NCI-H146 (cell line): ENCODE measurements at places on chromosomes 2 and 18.

- DNase-seq = no peak
Observed at GRCh38 chr2:56416500-56417176, 232.8 kb downstream of the CCDC85A start.

- no peak for DNase-seq
Observed at GRCh38 chr2:234733093-234733489, 218.7 kb upstream of the SH3BP4 start.

GRCh38 chr2:73175663-73176204, 26.6 kb upstream of the NOTO start:
- peak; percentile 78 for DNase-seq

DNA sequence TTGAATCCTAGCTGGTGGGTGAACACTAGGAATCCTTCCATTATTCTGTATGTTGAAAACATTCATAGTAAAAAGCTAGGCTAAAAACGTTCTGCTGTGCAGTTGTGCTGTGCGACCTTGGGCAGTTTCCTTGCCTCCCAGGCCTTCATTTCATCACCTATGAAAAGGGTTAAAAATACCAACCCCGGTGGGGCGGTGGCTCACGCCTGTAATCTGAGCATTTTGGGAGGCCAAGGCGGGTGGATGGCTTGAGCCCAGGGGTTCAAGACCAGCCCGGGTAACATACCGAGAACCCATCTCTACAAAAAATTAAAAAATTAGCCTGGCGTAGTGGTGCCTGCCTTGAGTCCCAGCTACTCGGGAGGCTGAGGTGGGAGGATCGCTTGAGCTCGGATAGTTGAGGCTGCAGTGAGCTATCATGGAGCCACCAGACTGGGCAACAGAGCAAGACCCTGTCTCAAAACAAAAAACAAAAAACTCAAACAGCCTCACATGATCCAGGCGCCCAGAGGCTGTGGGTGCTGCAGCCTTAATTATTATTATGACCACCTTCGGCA, 2.9 kb upstream of the RRM2 start:
- no peak for DNase-seq

DNA sequence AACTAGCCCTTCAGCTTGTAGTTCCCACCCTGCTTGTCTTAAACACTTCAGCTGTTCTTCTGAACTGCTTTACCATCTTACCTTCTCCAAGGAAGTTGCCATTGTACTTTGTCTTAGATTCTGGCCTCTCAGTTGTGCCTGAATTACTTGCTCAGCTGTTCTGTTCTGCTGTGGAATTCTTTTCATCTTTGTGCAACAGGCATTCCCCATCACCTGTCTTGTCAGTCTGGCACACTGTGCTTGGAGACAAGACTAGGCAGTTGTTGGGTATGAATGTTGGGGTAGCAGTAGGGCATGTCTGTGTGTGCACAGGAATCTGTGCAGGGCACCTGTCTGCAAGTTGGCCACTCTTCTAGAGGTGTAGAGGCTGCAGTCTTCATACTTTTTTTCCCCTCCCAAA, 38.7 kb downstream of the PHLPP1 start:
- no peak for DNase-seq

GRCh38 chr18:3283908-3284307, 22.0 kb downstream of the MYL12B start:
- DNase-seq = no peak

- no peak for DNase-seq
Observed at GRCh38 chr2:215635071-215635787, 199.4 kb upstream of the FN1 start.

DNA sequence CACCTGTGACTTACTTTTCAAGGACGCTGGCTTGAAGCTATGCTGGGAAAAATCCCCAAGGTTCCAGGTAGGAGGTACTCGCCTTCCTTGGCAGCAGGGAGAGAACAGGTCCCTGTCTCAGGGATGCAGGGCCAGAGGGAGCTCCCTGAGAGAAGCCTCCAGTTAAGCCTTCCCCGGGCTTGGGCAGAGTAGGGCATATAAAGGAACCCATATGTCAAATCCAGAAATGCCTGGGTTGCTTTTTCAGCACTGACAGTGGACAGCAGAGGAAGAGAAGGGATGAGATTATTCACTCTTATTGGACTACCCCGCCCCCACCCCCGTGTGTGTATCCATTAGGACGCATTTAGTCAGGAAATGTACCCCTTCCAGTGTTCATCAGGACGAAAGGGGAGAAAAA, 89.3 kb upstream of the TEX51 start:
- DNase-seq = no peak

GRCh38 chr2:174748948-174749347, 15.3 kb downstream of the CHRNA1 start:
- DNase-seq = peak; percentile 46

DNA sequence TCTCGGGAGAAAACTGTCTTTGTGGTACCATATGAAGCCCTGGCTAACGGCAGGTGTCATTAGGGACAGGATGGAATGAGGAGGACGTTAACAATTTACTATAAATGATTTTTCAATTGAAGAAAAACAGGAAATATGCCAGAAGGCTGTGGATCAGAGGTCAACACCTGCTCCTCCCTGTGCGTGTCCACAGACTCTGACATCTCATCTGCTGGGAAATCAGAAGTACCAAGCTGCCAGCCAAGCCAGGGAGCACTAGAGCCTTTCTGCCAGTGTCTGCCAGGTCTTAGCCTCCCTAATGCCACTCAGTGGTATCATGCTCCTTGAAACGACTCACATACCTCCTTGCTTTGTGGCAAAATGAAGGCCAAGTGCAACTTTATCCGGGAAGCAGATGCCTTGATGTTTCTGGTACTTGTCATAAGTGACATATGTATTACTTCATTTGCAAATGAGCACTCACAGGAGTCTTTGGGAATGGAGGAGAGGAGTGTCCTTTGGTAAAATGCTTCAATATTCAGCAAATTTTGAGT, 541.1 kb downstream of the SATB2 start:
- DNase-seq = peak; percentile 84

DNA sequence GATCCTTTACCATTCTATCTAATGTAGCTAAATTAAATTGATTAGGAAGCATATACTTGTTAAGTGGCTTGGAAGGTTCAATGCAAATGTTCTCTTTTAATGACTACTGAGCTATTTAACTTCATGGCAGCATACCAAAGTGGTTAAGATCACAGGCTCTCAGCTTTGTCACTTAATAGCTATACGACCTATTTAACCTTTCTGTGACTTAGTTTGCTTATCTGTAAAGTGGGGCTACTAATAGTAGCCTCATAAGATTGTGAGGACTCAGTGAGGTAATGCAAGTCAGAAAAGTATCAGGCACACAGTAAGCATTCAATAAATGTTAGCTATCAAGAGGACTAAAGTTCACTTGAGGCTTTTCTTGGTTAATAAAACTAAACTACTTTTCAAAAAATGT, 4.3 kb downstream of the CKAP2L start:
- DNase-seq = no peak

- DNase-seq = no peak
Observed at GRCh38 chr18:74299746-74300145, 8.0 kb upstream of the CYB5A start.

- no peak for DNase-seq
Observed at GRCh38 chr2:146461068-146461467, 1383.8 kb upstream of the ACVR2A start.

- peak; percentile 45 for DNase-seq
Observed at GRCh38 chr2:17538844-17539554, 1.5 kb upstream of the VSNL1 start.

- DNase-seq = no peak
Observed at GRCh38 chr2:2640371-2640770, 309.3 kb upstream of the MYT1L start.

GRCh38 chr2:183070942-183071844, 7.4 kb upstream of the DUSP19 start:
- no peak for DNase-seq

DNA sequence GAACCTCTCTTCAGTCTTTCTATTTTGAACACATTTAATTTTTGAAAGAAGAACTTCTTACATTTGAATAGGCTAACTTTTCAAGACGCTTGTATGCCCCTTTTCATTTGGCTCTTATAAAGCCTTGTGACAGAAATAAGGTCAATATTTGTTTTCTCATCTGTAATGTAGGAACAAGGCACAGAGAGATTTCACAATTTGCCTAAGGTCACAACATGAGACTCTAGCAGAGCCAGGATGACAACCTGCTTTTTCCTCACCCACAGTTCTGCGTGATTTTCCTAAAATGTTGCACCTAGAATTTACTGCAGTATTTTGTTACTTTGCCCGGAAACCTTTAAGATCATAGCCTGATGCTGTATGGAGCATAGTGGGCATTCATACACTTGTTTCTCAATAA, 67.4 kb downstream of the TXNL1 start:
- DNase-seq = no peak

GRCh38 chr2:6963727-6964126, 46.5 kb downstream of the RNF144A start:
- DNase-seq = no peak

DNA sequence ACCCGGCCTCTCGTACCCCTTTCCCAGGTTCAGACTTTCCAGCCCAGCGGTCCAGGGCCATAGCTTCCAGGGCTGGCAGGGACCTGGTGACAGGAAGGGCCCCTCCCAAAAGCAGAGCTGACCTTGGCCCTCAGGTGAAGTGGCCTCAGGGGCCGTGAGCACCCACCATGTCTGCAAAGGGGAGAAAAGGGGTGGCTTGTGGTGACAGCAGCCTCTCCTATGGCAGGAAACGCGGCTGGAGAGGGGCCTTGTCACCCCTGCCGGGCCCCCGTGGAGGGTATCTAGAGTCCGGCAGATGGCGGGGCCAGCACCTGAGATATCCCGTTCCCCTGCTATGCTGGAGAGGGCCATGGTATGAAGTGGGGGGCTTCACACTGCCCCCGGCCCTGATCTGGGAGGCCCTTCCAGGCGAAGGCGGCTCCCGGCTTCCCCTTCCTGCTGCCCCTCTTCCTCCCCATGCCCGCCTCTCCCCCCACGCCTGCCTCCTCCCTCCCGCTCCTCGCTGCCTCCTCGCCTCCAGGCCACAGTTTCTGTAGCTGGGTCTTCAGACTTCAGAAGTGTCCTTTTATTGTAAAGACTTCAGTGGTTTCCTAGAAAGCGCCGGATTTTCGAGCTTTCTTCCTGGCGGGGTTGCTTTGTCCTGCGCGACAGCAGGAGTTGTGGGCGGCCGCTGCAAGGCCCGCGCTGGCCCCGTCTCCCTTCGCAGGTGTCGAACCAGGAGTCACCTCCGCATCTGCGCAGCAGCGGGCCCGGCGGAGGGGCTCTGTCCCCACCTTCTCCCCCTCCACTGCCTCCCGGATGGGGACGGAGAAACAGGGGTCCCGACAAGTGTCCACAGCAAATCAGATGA, 240.5 kb upstream of the MYT1L start:
- no peak for DNase-seq

- no peak for DNase-seq
Observed at GRCh38 chr2:230942371-230942770, 17.3 kb upstream of the GPR55 start.

DNA sequence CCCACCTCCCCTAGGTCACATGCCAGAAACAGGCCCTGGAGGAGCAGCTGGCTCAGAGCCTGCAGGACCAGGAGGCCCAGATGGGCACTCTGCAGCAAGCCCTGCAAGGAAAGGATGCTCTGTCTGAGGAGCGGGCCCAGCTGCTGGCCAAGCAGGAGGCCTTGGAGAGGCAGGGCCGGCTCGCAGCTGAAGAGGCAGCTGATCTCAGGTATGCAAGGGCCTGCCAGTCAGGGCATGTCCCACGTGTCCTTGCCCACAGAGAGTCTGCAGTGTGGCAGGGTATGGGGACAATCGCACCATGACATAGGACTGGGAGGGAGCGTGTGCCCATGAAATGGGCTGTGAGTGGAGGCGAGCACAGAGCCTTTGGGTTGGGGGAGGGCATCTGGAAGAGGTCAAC, 39.9 kb downstream of the CROCC2 start:
- DNase-seq = no peak

- DNase-seq = no peak
Observed at GRCh38 chr18:55768255-55768654, 180.3 kb upstream of the TCF4 start.

GRCh38 chr18:48133671-48134251, 203.3 kb upstream of the SMAD2 start:
- peak; percentile 99 for DNase-seq

DNA sequence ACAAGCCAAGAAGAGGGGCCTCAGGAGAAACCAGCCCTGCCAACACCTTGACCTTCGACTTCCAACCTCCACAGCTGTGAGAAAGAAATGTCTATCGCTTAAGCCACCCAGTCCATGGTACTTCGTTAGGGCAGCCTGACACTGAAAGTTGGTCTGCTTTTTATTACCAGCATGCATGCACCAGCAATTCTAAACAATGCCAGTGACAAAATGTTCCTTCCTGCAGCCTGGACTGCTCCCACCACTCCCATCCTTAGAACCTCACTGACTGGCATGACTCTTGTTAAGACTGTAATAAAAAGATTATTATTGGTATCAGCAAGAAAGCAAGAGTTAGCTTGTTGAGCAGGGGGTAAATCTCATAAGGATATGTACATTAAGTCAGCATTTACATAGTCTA, 33.6 kb downstream of the TMEM177 start:
- DNase-seq = no peak

GRCh38 chr2:161353543-161353942, 45.3 kb downstream of the PSMD14 start:
- DNase-seq = no peak

DNA sequence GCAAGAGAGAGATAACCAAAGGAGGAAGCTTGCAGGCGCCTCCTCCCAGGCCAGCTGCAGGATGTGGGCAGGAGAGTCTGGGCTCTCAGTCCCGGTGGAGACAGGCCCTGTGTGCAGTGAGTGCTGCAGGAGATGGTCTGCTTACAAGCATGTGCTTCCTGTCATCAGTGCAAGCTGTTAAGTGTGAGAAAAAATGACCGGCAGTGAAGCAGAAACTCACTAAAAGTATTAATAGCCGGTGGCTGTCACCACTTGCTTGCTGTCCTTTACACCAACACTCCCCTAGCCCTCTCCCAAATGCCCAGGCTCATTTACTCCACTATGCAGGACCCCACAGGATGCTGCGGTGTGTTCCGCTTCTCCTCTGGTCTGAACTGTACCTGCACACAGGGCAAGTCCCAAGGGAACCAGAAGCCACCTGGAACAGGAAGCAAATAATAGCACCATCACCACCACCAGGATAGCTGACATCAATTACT, 435.6 kb upstream of the HS6ST1 start:
- no peak for DNase-seq

- no peak for DNase-seq
Observed at GRCh38 chr2:233414777-233415570, 60.7 kb downstream of the DGKD start.

GRCh38 chr2:61419570-61419969, 51.3 kb downstream of the USP34 start:
- DNase-seq = no peak

DNA sequence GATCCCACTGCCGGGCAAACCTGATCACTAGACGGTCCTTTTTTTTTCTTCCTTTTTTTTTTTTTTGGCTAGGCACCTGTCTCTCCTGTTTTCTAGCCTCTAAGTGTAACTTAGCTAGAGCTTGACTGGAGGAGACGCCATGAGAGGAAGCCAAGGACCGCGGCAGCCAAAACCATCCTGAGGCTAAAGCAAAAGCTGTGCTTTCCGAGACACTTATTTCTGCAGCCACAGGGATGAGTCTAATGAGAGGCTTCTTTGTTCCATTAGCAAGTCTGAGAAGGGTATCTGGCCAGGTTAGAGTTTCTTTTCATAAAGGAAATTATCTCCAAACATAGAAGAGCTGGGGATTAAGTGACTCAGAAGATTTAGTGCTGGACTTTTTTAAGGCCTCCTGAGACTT, 7.3 kb upstream of the CXCR4 start:
- DNase-seq = peak; percentile 30

- no peak for DNase-seq
Observed at GRCh38 chr2:234289834-234290590, 206.9 kb downstream of the ARL4C start.
